ENCODE measurements at places on chromosomes 3 and 15.
A peak's percentile ranks its signal among the peaks of the same experiment; 100 is the strongest.

- no peak for DNase-seq
These were observed 1.9 kb downstream of the FGF7 start for GRCh38 chr15:49424954-49425353.

GRCh38 chr3:143298380-143298779, 178.8 kb downstream of the CHST2 start:
- DNase-seq: no peak

GRCh38 chr3:114218006-114218405, 19.4 kb downstream of the ZNF80 start:
- no peak for DNase-seq

DNA sequence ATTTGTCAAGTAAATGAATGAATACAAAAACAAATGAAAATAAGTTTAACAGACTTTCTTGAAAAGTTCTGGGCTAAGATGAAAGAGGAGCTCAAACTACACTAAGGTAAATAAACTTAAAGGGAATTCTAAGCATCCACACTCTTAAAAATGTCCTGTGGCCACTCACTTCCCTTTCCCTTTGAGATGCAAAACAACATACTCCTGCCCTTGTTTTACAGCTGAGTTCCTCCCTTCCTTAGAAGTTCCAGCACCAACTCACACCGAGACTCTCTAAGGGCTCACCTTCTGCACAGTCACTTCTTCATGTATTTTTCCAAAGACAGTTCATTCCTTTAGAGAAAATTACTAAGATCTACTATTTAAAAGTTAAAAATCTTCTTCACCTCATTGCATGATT, 123.3 kb upstream of the CMC1 start:
- no peak for DNase-seq

GRCh38 chr15:33547876-33548275, 237.1 kb downstream of the RYR3 start:
- DNase-seq: peak; percentile 14

GRCh38 chr3:127482216-127483004, 108.1 kb downstream of the TPRA1 start:
- DNase-seq: no peak

GRCh38 chr3:45437383-45437782, 49.0 kb downstream of the LARS2 start:
- DNase-seq: peak; percentile 84

GRCh38 chr3:196238612-196239560, 22.6 kb downstream of the SLC51A start:
- DNase-seq: no peak

DNA sequence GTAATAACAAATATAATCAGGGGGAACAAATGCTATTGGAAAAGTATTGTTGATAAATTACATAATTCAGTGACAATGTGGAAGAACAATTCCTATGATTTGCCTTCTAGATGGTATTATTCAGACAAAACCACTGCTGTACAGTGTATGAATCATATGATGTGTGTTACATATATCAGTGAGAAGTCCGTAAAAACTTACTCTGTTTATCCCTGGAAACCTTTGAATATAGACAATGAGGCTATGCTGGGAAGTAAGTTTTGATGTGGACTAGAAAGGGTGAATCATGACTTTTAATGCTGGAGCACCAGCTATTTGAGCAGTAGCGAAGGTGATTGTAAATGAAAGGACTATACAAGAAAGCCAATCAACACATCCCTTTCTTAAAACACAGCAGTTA, 17.9 kb downstream of the C3orf38 start:
- DNase-seq: no peak

GRCh38 chr3:44712455-44713075, at the start of gene ZNF502:
ZNF502 (plus strand) TSS chr3:44712660; CDS start chr3:44720262, 7,602 bp downstream.
- no peak for DNase-seq

DNA sequence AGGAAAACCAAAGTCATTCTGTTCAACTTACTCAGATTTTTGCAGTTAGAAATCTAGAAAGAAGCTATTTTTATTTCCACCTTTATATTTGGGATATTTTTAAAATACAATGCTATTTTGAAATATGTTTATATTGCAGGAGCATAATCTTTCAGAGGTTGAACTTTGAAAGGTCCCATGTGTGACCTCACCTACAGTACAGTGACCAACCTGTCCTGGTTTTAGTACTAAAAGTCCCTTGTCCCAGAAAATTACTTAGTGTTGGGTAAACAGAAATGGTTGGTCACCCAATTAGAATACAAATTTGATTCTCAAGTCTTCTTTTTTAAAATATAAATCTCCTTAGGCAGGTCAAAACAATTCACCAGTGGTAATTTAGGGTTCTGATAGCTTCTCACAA, 141.6 kb upstream of the FRMD4B start:
- no peak for DNase-seq

DNA sequence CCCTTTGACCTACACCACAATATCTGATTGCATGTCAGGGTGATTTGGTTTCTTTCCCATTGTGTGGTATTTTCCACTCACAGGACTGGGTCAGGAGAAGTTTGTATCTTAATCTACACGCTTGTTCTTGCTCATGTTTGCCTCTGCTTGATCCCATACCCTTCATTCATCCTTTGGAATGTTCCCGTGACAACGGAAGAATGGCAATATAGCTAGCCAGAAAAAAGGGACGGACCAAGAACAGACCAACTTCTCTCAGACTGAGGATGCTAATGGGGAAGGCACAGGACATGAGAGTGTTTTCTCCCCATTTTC, 7.8 kb upstream of the THSD4 start:
- DNase-seq: no peak

DNA sequence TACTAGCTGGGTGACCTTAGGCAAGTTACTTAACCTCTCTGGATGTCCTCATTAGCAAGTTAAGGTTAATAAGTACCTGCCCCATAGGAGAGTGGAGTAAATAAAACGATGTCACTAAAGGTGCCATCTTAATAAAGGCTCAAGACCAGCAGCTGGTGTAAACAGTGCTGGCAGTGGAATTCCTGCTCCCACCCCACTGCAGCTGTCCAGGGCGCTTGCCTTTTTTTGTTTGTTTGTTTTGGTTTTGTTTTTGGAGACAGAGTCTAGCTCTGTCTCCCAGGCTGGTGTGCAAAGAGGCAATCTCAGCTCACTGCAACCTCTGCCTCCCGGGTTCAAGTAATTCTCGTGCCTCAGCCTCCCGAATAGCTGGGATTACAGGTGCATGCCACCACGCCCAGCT, 28.9 kb downstream of the IDH3A start:
- DNase-seq: no peak

- no peak for DNase-seq
These were observed 565.5 kb downstream of the PDCD6IP start for GRCh38 chr3:34363881-34364280.
